ENCODE measurements at places on chromosomes 2 and 18. TPM values are rescaled to one million over a fixed set of nuclear protein-coding genes. Genes with fewer than 3 reads are reported as not detected.
A peak's percentile ranks its signal among the peaks of the same experiment; 100 is the strongest.

- DNase-seq, result no peak
Observed at GRCh38 chr2:20370191-20370590, 19.5 kb upstream of the PUM2 start.

- peak; percentile 71 for DNase-seq
Observed at GRCh38 chr2:170770606-170771420, 635 bp downstream of the ERICH2 start.

SLC4A3 gene
- 38.8 TPM for total RNA-seq

DNA sequence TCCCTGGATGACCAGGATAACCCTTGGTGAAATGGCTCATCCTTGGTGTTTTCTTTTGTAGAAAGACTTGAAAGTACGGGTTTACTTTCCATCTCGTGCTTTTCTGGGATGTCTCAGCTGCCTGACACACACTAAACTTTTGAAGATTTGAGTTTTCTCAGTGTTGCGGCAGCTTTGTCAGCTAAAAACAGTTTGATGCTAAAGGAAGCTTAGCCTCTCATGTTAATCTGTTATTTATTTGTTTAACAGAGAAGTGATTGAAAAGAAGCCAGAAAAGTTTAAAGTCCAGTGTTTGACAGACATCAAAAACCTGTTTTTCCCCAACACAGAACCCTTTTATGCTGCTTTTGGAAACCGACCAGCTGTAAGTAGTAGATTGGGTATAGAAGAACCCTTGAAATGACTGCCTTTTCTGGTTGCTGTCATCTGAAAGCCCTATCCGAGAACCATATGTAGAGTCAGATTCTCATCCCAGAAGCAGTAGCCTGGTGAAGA, 72.8 kb downstream of the LPIN1 start:
- no peak for DNase-seq

SMYD1 gene
- 289 TPM for total RNA-seq

DNA sequence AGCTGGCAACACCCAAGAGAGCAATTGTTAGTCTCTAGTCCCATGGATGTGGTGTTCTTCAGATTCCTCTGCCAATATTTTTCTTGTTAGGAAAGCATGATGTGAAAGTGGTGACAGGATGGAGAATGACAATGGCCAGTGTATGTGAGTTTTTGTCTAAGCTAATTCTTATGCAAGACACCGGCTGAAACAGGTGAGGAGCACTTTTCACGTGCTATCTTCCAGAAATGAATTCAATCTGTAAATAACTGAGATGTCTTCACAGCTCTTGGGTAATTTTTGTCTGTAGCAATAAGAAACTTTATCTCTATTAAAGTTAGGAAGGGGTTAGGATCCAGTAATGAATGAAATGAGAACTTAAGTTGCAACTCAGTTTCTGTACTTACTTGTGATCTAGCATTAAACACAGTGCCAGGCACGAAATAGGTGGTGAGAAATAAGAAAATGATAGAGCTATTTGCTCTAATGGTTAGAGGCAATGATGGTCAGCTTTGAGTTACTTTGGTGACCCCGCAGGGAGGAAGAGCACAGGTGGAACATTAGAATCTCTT, 676 bp upstream of the AGPS start:
- DNase-seq, result no peak

DNA sequence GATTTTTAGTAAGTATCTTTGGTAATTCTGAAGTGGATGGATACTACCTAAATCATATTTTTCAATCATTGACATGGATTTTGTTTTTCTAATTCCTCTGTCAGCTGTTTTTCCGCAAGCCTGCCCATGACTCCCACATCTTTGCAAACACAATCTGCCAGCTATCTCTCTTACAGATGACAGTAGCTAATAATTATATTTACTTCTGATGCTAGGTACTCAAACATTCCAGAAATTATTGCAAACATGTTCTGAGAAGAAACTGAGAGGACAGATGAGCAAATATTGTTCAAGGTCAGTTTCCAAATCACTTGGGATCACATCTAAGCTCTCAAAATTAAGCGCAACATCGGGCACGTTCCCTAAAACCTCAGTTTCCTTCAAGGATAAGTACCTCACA, 270.0 kb upstream of the CDH19 start:
- DNase-seq, result no peak

Data from cardiac muscle cell (in vitro differentiated cells and primary cell).